Fibroblast of skin of scalp (primary cell): ENCODE measurements at places on chromosomes 16 and 17.

- DNase-seq = no peak
Measured at GRCh38 chr17:80883831-80884735, 107.6 kb upstream of the CHMP6 start.

- no peak for DNase-seq
Measured at GRCh38 chr17:40070709-40071312, 8.0 kb downstream of the THRA start.

GRCh38 chr17:82517230-82517865 is 2.2 kb upstream of the FOXK2 start:
- DNase-seq = no peak

DNA sequence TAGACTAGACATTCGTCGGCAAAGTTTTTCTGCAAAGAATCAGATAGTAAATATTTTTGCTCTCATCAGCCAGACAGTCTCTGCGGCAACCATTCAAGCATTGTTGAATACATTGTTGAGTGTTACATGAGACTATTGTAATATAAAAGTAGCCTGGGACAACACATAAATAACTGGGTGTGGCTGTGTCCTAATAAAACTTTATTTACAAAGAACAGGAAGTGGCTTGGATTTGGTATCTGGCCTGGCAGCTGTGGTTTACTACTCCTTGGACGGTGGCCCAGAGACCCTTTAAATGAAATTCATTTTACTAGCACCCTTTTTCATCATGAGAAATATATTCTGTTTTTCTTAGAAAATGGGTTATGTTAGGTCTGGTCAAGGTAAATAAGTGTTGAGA is 297.2 kb downstream of the WWOX start:
- DNase-seq = no peak

DNA sequence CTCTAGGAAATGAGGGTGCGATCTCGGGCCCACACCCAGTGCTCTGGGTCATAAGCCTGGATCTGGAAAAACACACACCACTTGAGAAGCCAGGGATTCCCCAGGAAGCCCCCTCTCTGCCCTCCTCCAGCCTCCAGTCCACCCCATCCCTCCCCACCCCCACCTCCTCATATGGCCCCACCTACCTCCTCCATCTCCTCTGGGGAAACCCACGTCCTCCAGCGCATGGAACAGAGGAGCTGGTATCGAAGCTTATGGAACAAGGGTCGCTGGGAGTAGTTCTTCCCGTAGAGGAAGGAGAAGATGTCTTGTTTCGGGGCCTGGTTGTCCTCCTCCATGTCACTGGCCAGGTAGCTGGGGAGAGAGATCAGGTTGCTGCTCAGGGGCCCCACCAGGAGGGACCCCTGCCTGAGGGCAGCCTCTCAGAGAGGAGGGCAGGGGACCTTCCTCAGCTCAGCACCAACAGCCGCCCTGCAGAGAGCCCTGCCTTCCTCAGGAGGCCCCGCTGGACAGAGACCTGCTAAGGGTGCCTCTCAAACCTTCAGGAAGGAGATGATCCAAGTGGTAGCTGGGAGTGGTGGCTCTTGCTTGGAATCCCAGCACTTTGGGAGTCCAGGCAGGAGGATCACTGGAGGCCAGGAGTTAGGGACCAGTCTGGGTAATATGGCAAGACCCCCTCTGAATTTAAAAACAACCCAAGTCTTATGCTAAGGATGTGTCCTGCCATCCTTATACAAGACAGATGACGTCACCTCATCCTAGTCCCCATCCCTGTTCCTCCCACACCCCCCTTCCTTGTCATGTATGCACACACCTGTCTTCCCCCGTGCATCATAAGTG is 5.0 kb downstream of the SPDYE4 start:
- no peak for DNase-seq

DNA sequence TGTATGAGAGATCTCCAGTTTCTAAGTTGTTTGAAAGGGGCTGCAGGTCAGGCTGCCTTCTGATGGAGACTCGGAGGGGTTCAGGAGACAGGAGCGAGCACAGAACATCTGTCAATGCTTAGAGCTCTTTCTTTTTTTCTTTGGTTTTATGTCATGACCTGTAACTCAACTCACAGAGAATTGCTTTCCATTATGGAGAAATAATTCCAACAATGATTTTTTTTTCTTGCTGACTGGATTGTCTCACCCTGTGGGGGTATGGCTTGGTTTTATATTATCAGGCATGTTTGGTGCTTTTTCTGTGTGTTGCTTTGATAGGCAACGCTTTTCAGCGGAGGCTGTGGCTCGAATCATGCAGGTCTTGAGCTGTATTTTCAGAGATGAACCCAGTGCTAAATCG is 10.7 kb upstream of the KCNJ2 start:
- DNase-seq = no peak

DNA sequence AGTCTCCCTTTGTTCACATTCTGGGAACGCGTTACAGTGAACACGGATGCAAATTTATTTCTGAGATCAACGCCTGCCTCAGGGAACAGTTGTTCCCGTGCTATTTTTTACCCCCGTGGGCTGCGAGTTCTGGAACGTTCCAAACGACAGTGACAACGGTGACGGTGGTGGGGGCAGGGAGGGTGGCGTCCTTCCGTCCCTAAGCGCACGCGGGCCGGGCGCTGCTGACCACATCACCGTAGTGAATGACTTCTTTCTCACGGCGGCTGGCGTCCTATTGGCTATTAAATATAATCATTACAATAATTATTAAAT is 45.1 kb upstream of the SSTR5 start:
- DNase-seq = no peak
